ENCODE measurements at places on chromosomes 12 and 14.

GRCh38 chr12:98449584-98449983, 65.8 kb upstream of the TMPO start:
- no peak for DNase-seq

GRCh38 chr14:91021991-91022621, 38.3 kb downstream of the RPS6KA5 start:
- DNase-seq, result no peak

GRCh38 chr14:91250912-91251311, 6.4 kb upstream of the GPR68 start:
- no peak for DNase-seq

DNA sequence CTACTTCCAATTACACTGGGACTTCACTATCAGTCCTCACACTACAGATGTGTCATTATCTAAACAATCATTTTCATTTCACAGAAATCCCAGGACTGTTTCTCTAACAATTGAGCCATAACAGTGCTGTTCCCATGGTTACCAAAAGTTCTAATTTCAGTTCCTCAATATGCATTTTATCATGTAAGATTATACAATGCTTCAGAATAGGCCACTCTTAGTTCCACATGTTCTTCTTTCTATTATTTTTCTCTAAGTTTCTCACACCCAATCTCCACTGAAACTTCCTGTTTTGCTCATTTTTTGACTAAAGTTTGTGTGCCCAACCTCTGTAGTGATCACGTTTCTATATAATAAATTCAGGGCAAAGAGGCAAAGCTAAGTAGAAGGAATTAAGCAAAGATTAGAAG, 185.8 kb downstream of the DUSP6 start:
- DNase-seq, result no peak
